Progenitor cell of endocrine pancreas (in vitro differentiated cells): ENCODE measurements at places on chromosomes 7 and 10. TPM values are rescaled to one million over a fixed set of nuclear protein-coding genes. Genes with fewer than 3 reads are reported as not detected.

The SPOCK2 gene
- 47.7 and 49.1 TPM in 2 replicates for total RNA-seq

The H2BK1 gene
- total RNA-seq: not detected in 2 replicates

- no peak overlapping the region for H3K27ac ChIP-seq
- no peaks in the 10 kb centered on the region for H3K27me3 ChIP-seq
- H3K36me3 ChIP-seq: peaks cover 29% of the 10 kb centered on the region
- no peak for DNase-seq
- H3K4me1 ChIP-seq: peaks cover 25% of the 10 kb centered on the region
Observed at GRCh38 chr10:24448351-24448999, 239.5 kb downstream of the KIAA1217 start.

- H3K4me1 ChIP-seq: peaks cover 55% of the 10 kb centered on the region
- DNase-seq: no peak
- H3K27me3 ChIP-seq: no peaks in the 10 kb centered on the region
- H3K4me3 ChIP-seq: peak overlapping the region; percentile 29
- H3K27ac ChIP-seq: peak overlapping the region; percentile 62
Observed at GRCh38 chr7:90768301-90768700, 172.2 kb downstream of the CDK14 start.

DNA sequence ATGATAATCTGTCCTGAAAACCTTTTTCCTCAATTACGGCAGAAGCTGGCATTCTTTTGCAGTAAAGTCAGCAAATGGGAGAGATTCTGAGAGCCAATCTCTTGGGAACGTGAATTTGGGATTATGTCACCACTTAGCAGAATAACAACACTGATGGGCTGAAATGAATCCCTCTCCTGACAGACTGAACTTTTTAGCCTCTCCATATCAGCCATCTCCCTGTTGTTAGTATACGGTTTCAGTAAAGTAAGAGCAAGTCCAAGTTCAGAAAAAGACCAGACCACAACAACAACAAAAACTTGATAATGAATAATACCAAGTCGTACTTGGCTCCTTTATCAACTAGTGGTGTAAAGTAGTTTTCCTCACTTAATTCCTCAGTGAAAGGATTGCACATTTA is 1048.8 kb downstream of the GATA3 start:
- peaks cover 33% of the 10 kb centered on the region for H3K27me3 ChIP-seq
- no peak overlapping the region for H3K27ac ChIP-seq
- no peaks in the 10 kb centered on the region for H3K36me3 ChIP-seq
- no peak overlapping the region for H3K4me3 ChIP-seq

GRCh38 chr7:77565917-77566316 is 28.8 kb downstream of the PTPN12 start:
- peak overlapping the region; percentile 77 for H3K27ac ChIP-seq
- H3K27me3 ChIP-seq: no peaks in the 10 kb centered on the region
- H3K4me1 ChIP-seq: peaks cover 12% of the 10 kb centered on the region
- DNase-seq: no peak
- no peak overlapping the region for H3K4me3 ChIP-seq
- peaks cover 9% of the 10 kb centered on the region for H3K36me3 ChIP-seq
